Smooth muscle cell of the umbilical artery (primary cell): ENCODE measurements at places on chromosomes 11 and 22. TPM values are rescaled to one million over a fixed set of nuclear protein-coding genes. Genes with fewer than 3 reads are reported as not detected.

Gene RIMBP3C
- 0.14 and 0.59 TPM in 2 replicates for total RNA-seq

Gene FGF4
- not detected in 2 replicates for total RNA-seq

Gene BCR
- 24.9 and 83.5 TPM in 2 replicates for total RNA-seq

Gene MS4A1
- not detected in 2 replicates for total RNA-seq

Gene TSPAN32
- 0.30 TPM in 1 of 2 replicates, not detected in the other for total RNA-seq
